ENCODE measurements at places on chromosomes 7 and 10. TPM values are rescaled to one million over a fixed set of nuclear protein-coding genes. Genes with fewer than 3 reads are reported as not detected.

GIMAP2 gene
- total RNA-seq = 1.5 TPM

LRMDA gene
- 1.2 TPM for total RNA-seq

CPVL gene
- 32.9 TPM for total RNA-seq

GNG11 gene
- total RNA-seq = 5.4 TPM
